ENCODE measurements at places on chromosomes 5 and 9.

- peak; percentile 65 for DNase-seq
Measured at GRCh38 chr5:115831163-115831768, 10.1 kb downstream of the ATG12 start.

- DNase-seq = no peak
Measured at GRCh38 chr5:119378075-119378700, 22.4 kb downstream of the TNFAIP8 start.

DNA sequence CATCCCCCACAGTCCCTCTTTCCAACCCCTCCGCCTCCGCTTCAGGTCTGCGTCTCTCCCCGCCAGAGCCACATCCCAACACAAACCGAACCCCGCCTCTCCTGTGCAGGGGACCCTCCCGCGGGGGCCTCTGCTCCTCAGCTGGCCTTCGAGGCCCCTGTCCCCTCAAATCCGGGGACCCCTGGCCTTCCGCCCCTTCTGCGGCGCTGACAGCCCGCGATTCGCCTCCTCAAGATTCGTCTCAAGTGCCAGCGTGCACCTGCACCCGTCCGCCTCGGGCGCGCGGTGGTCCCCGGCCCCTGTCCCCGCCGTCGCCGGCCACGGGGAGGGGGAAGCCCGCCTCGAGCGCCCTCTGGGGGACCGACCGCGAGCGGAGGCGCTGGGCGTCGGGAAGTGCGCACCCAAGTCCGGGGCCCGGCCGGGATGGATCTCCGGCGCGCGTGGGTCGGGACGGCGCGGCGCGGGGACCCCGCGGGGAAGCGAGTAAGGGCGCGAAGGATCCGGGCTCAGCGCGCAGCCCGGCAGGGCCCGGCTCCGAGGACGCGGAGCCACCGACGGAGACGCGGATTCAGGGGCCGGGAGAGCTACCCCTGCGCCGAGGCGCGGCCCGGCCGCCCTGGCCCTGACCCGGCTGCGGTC is 623 bp downstream of the FLT4 start:
- no peak for DNase-seq

GRCh38 chr9:111483858-111484571 is at the start of gene ECPAS:
Gene ECPAS (minus strand): TSS chr9:111484383. CDS start chr9:111472918, 11,465 bp downstream.
- DNase-seq = peak; percentile 87

DNA sequence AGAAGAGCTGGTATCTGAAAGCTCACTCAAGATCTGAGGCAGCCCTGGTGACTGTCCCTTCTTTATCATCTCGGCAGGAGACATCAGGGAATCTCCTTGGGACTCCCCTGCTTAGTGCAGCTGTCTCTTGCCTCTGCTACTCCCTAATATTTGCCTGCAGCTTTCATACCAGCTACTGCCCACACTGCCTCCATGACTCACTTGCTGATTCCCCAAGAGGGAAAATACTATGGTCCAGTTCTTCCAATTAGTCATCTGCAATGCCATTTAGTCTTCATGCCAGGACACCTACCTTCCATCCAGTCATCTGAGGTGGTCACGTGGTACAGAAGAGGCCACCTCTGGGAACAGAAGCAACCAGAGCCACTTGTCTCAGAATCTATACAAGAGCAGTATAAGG is 270.8 kb downstream of the NTRK2 start:
- DNase-seq = no peak

DNA sequence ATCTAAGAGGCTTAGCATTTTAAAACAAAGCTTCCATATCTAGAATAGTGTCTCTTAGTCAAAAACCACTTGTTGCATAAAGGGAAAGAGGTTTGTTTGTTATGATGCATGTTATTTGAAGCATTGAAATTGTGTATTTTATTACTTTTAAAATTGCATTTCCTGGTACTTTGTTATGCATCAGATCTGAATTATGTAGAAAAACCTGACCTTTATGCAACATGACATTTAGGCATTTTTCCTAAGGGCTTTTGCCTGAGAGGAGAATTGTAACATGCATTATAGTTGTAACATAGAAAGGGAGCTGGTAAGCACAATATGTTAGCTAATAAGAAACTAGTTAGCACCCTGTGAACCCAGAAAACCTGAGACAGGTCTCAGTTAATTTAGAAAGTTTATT is 22.0 kb downstream of the ZNF169 start:
- DNase-seq = no peak

DNA sequence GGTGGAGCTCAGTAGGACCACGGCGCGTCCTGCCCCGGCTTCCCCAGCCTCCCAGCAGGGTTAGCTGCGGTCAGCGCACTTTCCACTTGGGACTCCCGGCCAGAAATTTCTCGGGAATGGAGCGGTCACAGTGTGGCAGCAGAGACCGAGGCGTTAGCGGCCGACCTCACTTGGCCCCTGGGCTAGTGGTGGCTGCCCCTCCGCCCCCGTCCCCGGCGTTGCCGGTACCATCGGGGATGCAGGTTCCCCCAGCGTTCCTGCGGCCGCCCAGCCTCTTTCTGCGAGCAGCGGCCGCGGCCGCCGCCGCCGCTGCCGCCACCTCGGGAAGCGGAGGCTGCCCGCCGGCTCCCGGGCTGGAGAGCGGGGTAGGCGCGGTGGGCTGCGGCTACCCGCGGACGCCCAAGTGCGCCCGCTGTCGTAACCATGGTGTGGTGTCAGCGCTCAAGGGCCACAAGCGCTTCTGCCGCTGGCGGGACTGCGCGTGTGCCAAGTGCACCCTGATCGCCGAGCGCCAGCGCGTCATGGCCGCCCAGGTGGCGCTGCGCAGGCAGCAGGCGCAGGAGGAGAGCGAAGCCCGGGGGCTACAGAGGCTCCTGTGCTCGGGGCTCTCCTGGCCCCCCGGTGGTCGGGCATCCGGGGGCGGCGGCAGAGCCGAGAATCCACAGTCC is 460 bp downstream of the DMRTA1 start:
- peak; percentile 13 for DNase-seq

DNA sequence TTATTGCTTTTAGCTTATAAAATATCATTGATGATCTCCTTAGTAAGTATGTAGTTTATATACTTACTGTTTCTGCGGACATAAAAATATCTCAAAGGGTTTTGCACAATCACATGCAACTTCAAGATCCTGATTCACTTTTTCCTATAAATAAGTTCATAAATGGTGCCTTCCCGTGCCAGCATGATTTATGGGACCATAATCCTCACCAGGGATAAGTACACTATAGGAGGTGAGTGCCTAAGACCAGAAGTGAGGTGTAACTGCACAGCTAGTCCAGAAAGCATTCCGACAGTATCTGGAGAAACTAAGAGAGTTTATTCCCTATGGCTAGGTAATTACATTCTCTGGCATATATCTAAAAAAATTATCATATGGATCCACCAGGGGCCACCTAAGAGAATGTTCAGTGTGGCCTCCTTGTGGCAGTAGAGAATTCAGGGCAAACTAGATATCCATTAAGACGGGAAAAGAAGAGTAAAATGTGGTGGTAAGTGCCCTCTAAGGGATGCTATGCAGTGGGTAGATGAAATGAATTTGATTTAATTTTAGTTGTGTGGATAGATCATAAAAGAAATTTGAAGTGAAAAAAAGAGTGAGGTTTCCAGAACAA is 402.5 kb upstream of the SLC24A2 start:
- DNase-seq = no peak

DNA sequence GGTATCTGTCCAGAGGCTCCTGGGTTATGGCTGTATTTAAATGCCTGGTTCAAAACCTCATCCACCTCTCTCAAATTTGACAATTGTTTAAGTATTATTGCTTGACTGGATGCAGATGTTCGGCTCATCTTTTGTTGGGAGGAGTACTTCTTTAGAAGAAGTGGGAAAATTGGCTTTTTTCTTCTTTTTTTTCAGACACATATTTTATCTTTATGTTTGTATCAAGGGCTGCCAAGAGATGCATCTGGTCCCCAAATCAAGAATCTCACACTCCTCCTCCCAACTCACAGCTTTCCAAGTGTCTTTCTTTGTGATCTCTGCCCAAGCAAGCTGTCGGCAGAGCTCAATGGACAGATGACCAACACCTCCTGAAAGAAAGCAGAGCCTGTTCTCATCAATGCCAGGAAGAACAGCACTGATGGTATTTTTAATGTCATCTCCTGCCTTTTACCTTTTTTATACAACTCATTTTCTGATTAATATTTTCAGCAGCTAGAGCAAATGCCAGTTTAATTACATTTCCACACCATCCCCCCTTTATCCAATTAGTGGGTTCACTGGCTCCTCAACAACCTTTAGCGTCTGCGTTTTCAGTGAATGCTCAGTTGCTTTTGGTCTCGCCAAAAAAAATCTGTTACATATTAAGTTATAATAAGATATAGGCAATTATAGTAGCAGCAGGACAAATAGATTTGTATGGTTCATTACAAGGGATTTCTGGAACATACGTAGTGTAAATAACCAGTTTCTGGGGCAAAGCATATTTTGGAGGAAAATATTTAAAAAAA is 110.3 kb upstream of the SLIT3 start:
- no peak for DNase-seq

GRCh38 chr5:36587354-36587753 is 19.1 kb upstream of the SLC1A3 start:
- no peak for DNase-seq

DNA sequence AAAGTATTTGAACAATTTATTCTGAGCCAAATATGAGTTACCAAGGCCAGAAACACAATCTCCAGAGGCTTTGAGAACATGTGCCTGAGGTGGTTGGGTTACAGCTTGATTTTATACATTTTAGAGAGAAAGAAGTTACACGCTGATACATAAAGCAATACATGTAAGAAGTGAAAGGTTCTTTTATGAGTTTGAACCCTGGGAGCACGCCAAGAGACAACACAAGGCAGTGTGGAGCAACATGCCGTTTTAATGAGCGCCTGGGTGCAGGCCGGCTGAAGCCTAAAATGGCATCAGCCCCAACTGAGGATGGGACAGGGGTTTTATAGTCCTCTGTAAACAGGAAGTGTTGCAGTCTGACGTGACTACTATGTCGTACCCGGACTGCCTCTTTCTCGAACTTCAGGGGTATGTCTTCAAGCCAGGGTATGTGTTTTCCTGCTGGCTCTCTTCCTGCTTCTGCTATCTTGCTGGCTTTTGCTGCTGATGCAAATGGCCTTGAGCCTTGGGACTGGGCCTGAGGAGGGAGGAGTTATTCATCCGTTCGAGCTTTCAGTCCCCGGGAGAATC is 193.7 kb downstream of the CYLC2 start:
- DNase-seq = no peak

GRCh38 chr9:118091711-118092500 is 387.7 kb downstream of the TLR4 start:
- no peak for DNase-seq

DNA sequence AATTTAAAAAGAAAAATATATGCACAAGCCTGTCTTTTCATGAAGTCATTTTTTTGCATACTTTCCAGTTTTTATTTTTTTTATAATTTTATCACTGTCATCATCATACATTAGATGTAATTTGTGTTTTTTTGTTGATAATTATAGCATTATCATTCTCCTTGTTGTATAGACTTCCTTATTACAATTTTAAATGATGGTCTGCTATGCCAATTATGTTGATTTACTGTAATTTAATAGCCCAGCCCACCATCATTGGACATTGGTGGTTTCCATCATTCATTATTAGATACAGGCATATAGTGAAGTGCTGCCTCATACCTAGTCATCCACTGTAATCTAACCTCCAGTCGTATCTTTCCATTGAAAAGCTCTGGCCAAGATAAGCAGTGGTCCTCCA is 3.8 kb upstream of the TJP2 start:
- DNase-seq = no peak

DNA sequence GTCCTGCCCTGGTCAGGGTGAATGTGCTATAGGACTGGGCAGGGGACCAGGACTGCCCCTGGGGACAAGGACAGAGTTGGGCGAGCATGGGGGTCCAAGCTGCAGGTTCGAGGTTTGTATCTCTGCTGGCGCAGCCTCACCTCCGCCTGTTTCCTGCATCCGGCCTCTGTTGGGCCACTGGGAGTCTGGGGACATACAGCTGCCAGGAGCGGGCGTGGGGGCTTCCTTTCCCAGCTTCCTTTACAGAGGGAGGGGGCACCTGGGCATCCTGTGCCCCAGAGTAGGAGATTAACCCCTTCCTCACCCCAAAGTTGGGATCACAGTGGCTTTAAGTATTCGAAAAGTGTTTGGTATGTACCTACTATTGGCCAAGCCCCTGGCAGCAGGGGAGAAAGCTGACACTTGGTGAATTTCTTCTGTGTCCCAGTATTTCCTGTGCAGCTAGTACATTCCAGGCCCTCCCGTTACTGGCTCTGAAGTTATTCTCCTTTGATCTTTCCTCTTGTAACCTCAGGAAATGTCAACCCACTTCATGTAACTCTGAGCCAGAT is 19.0 kb downstream of the OLFML2A start:
- DNase-seq = no peak

- DNase-seq = no peak
Measured at GRCh38 chr5:56211298-56211865, 21.7 kb downstream of the ANKRD55 start.

GRCh38 chr9:23728736-23729135 is 97.3 kb downstream of the ELAVL2 start:
- no peak for DNase-seq

GRCh38 chr5:490116-491106 is 33.8 kb downstream of the SLC9A3 start:
- DNase-seq = no peak

DNA sequence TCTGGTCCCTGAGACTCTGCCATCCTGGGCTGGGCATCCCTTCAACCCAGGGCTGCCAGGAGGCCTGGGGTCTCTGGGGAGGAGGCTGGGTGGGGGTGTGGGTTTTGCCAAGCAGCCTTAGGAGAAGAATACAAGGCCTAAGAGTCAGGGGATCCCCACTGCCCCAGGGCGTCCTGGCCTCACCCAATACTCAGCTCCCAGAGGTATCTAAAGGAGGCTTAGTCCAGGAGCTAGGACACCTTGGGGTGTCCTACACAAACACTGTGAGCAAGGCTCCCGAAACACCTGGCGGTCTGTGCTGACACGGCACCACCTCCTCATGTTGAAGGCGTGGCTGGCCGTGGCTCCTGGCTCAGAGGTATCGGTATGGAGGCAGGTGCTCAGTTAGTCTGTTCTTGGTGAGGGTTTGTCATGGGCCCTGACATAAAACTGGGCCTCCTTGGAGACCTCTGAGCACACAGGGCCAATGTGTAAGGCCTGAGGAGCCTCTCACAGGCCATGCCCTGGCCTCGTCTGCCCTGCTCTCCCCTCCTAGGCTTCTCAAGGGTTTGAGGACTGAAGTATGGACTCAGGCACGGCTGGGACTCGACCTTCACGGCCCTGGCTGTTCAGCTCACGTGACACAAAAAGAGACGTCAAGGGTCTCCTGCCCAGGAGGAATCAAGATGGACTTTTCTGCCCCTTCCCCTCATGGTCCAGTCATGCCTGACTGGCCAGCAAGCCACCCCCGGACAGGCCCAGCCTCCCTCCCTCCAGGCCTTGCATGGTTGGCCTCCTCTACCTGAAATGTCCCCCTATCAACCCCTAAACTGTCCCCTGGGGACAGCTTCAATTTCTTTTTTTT is 277.3 kb downstream of the FSTL4 start:
- no peak for DNase-seq

GRCh38 chr9:77544546-77544945 is 103.6 kb downstream of the GNA14 start:
- DNase-seq = no peak
